Kidney glomerular epithelial cell (primary cell): ENCODE measurements at places on chromosomes 4 and X.

DNA sequence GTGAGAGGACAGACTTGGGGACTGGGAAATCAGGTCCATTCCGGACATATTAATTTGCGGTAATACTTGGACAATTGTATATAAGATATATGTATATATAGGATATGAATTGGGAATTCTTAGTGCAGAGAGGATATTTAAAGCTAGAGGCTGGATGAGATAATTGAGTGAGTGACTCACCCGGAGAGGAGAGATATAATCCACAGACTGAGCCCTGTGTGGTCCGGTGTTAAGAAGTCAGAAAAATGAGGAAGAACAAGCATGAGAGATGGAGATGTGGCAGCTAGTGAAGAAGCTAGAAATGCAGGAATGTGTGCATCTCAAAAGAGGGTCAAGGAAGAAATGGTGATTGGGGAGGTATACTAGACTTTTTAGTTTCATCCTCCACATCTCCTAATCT is 336.2 kb downstream of the SLC7A11 start:
- no peak for DNase-seq

DNA sequence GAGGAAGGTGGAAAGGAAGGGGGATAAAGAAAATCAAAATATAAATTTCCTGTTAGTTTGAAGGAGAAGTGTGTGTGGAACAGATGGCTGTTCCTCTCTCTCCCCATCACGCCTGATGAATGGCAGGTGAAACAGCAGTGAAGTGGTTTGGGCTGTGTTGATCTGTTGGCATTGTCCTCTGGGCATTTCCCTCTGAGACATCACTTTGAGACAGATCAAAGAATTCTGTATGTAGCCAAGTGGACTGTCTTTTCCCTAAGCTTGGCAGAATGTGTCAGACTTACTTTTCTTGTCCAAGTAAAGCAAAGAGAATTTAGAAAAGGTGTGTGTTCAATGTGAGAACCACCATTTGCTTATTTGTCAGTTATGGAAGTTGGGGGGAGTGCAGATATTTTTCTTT is 47.5 kb downstream of the SEPTIN11 start:
- no peak for DNase-seq

GRCh38 chr4:20532871-20533870 is 167.1 kb upstream of the PACRGL start:
- DNase-seq = peak; percentile 7

DNA sequence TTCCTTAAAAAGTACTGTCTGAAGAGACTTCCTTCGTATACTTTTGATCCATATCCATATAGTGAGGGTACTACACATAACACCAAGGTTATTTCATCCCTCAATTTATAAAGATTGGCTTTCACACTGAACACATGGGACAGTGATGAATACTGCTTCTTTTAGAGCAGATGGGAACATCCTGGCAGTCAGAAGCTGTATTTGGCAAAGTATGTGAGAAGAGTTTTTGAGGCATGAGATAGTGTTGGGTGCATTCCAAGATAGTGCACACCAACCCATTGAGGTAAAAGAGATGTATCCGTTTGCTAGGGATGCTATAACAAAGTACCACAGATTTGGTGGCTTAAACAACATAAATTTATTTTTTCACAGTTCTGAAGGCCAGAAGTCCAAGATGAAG is 141.1 kb downstream of the MOSPD2 start:
- no peak for DNase-seq

GRCh38 chr4:16617011-16617410 is 281.4 kb downstream of the LDB2 start:
- no peak for DNase-seq

DNA sequence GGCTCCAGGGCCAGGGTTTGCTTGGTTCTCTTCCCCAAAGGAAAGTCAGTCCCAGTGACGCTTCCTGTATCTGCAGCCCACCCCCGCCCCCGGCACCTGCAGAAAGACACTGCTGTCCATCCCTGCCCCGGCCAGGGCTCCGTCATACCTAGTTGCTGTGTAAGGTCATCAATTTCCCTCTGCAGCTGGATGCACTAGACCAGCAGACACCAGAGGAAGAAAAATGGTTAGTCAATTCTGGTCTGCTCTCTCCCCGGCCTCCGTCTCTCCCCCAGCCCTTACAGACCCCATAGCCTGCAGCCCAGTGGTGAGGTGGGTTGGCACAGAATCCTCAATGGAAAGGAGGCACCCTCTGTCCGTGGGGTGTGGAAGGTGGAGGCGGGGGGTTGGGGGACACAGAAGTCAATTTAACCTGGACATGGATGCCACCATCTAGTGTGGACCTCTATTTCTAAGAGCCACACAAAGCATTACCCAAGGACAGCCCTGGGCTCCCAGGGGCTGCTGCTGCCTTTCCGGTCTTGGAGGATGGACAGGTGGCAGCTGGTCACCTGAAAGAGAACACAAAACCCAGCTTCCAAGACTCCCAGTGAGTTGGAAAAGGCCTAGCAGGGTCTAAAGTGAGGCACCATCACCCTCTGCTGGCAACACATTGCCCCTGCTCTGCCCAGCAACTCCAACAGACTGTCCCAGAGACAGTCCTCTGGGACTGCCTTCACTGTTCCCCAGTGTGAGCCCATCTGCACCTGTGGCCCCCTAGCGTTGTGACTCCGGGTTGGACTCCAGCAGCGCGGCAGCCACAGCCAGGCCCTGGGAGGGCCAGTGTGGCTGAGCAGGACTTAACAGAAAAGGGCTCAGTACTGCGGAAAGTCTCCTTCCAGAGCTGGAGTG is 40.2 kb upstream of the NHSL2 start:
- peak; percentile 0 for DNase-seq

DNA sequence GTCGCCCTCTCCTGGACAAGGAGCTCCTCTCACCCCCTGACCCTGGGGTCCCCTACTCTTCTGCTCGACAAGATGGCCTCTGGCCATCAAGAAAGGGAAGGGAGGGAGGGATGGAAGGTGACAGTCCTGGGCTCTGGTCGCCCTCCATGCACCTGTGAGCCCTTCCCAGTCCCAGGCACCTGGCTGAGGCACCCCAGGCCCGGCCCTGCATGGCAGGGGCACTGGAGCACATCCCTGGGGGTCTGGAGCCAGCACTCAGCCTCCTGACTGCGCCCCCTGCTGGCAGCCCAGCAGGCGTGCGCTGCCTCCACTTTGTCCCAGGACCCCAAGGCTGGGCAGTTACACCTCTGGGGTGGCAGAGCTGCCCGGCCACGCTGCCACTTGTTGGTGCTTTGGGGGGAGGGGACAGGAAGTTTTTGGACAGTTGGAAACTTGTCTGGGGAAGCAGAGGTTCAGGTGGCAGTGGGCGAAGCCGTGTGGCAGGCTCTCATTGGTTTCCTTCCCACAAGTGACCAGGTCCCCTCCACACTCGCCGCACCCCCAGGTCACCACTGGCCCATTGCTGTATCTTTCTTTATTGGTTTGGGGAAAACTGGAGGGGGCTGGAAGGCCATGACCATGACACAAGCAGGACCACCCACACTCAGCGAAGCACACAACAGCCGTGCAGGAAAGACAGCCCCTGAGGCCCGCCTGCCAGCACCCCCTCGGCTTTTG is 4.3 kb downstream of the PNCK start:
- no peak for DNase-seq

- no peak for DNase-seq
Measured at GRCh38 chrX:154084449-154085300, 12.8 kb downstream of the MECP2 start.

DNA sequence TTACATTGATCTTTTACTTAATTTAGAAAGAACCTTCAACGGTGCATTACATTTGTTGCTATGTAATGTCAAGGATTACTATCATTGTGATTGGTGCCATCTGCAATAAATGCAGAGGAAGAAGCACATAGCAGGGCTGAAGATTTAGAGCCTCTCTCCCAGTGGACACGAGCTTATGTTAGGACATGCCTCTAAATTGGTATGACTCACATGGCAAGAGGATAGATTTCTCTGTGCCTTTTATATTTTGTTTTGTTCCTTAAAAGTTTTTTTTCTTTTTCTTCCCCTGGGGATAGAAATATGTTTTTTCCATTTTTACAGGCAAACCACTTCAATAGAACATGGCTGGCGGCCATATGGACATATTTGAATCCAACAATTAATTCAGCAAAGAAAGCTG is 205.0 kb upstream of the HAND2 start:
- no peak for DNase-seq

GRCh38 chrX:46374371-46374770 is 170.8 kb downstream of the ZNF674 start:
- no peak for DNase-seq

DNA sequence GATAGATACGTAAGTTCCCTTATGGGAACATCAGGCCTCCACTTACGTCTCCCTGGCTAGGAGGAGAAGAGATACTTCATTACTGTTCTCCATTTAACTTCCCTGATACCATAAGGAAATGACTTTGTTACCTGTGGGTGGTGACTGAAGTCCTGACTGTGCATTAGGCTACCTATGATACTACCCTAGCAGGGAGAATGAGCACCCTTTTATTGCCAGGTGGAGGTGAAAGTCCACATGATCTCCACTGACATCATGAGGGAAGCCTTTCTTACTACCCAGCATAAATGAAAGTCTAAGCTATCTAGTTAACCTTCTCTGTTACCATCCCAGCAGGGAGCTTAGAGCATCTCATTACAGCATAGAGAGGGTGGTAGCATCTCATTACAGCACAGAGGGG is 24.4 kb upstream of the LAMTOR3 start:
- DNase-seq = no peak

- DNase-seq = peak; percentile 26
Measured at GRCh38 chrX:39705290-39705689, 392.5 kb downstream of the BCOR start.

DNA sequence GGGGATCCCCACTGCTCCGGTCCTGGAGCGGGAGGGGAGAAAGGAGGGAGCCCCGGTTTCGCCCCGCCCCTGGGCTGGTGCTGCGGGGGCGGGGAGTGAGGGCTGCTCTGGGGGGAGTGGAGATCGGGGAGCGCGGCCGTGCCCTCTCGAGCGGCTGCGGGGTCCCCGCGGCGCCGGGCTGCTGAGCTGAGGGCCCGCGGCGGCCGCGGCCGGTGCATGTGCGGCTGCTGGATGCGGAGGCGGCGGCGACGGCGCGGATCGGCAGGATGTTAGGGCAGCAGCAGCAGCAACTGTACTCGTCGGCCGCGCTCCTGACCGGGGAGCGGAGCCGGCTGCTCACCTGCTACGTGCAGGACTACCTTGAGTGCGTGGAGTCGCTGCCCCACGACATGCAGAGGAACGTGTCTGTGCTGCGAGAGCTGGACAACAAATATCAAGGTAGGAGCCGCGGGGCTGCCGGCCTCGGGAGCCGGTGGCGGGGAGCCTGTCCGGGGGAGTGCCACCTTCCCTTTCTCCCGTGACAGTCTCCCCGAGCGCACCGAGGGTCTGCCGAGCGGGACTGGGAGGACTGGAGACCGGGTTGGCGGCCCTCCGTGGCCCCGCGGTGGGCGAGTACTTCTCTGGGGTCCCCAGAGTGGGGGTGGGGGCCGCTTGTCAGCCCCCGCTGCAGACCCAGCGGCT is at the start of gene ING2:
ING2 (plus strand) TSS at position 129 of the 681 bp plus-strand sequence; CDS start at position 267, 138 bp downstream.
- DNase-seq = peak; percentile 77

DNA sequence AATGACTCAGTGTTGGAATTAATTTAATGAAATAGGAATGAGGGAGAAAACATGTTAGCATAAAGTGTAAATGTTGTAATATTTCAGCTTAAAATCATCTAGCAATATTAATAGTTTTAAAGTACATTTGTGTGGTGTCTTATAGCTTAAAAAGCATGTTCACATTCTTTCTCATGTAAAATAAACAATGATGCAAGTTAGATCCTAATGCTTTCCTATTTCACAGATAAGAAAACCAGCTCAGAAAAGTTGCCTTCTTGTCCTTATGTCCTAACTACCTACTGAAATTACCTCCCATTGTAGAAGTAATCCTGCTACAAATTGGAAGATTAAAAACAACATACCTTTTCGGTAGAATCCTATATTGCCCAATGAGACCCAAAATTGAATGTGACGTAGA is 40.9 kb upstream of the PRDM8 start:
- no peak for DNase-seq

- DNase-seq = no peak
Measured at GRCh38 chrX:135421932-135422809, at the start of gene SMIM10L2A. SMIM10L2A (plus strand) TSS chrX:135421944; CDS start chrX:135422132, 188 bp downstream.

- DNase-seq = no peak
Measured at GRCh38 chr4:125781651-125782050, 466.9 kb downstream of the FAT4 start.

GRCh38 chr4:40365766-40366165 is 30.6 kb downstream of the CHRNA9 start:
- DNase-seq = no peak
